ENCODE measurements at places on chromosomes 16 and 17.

GRCh38 chr17:9389111-9389527 is 186.5 kb downstream of the STX8 start:
- no peak for DNase-seq

DNA sequence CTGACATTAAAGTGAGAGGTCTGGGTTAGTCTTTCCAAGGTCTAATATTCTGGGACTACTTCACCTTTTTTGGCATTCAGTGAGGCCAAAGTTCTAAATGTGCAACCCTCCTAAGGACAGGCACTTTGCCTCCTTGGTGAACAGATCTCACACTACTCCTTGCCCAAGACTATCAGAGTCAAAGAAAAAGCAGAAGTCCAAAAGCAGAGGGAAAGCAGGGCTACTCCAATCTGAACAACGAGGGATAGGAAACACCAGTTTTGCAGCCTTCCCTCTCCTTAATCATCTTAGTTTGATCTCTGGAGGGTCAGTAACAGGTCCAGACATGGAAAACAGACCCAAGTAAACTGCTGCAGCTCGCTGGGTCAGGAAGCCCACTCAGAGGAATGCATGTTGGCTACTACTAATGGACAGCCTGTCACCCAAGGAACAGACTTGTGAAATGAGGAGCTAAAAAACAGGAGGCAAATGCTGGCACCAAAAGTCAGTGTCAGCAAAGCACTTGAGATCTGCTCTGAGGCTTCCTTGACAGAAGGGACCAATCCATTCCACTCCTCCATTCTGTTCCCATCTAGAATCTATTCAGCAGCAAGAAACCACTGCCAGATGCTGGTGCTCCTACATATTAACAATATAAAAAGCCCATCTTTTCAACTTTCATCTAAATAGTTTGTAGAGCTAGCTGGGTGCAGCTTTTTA is 29.9 kb downstream of the DCUN1D3 start:
- DNase-seq, result no peak

- DNase-seq, result peak; percentile 8
Observed at GRCh38 chr16:67967958-67968399, 458 bp downstream of the SLC12A4 start.

- no peak for DNase-seq
Observed at GRCh38 chr16:2955779-2956578, 8.1 kb upstream of the KREMEN2 start.

DNA sequence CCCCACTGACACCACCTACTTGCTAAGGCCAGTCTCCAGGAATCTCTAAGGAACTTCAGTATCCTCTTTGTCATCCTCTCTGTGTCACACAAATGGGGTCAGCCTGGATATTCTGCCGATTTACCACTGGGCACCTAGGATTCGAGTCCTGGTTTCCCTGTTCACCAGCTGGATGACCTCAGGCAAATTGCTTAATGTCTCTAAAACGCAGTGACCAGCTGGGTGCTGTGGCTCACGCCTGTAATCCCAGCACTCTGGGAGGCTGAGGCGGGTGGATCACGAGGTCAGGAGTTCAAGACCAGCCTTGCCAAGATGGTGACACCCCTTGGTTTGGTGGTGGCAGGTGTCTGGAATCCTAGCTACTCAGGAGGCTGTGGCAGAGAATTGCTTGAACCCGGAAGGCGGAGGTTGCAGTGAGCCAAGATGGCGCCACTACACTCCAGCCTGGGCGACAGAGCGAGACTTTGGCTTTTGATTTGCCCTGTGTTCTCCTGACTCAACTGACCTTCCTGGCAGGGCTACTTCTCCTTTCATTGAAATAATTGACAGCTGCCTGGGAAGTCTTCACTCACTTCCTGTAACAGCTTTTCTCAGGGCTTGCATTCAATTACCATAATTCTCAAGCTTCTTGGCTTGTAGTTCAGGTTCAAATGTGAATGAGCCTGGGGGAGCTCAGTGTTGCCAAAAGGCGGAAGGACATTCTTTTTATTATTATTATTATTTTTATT is 15.4 kb downstream of the SYCE1L start:
- no peak for DNase-seq

DNA sequence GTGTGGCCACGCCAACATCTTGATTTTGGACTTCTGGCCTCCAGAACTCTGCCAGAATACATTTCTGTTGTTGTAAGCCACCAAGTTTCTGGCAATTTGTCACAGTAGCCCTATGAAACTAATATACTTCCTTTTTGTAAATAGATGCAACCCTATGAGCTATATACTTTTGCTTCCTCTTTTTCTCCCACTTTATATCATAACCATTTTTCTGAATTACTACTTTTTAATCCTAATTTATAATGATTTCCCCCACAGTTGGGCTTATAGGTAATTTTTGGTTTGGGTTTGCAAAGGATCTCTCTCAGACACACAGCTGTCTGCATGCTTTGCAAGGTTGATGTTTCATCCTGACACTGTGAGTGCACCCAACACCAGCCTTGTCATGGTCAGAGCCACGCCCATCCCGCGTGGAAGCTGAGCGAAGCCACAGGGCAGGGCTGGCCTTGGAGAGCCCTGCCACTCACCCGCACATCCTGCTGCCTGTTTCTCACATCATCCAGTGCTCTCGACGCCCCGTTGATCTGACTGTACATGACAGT is 5.8 kb downstream of the TRIM25 start:
- peak; percentile 52 for DNase-seq

Measured in CD4-positive, alpha-beta T cell treated with Interleukin-2 at 100 ng/mL for 4 hours (primary cell).